ENCODE measurements at places on chromosomes 1 and 21.

- no peak for DNase-seq
Measured at GRCh38 chr21:28111151-28111619, 881.5 kb downstream of the LTN1 start.

- no peak for DNase-seq
Measured at GRCh38 chr1:216173376-216173995, 249.8 kb downstream of the USH2A start.

DNA sequence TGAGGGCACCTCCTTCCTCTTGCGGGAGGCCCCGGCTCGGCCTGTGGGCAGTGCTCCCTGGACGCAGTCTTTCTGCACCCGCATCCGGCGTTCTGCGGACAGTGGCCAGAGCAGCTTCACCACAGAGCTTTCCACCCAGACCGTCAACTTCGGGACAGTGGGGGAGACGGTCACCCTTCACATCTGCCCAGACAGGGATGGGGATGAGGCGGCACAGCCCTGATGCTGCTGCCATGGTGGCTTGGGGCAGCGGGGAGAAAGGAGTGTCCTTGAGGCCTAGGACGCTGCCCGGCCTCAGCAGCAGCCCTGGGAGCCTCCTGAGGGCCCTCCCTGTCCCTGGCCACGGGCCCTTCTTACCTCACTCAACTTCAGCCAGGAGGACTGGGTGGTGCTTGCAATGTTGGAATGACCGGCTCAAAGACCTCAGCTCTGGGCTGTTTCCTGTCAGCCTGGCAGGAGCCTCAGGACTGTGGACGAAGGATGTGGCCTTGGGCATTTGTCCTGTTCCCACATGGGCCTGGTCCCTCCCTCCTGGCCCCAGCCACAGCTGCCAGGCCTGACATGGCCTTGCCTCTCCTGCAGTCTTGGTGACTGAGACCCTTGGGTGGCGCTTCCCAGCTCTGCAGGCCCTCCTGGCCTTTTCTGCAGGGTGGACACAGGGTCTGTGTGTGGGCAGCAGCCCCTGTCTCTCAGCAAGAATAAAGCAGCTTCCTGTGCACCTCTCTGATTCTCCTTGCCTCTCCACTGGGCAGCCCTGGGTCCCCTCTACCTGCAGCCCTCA, 45.9 kb downstream of the TRIM11 start:
- DNase-seq: no peak

GRCh38 chr1:109906160-109906838, 4.3 kb upstream of the CSF1 start:
- DNase-seq: no peak

DNA sequence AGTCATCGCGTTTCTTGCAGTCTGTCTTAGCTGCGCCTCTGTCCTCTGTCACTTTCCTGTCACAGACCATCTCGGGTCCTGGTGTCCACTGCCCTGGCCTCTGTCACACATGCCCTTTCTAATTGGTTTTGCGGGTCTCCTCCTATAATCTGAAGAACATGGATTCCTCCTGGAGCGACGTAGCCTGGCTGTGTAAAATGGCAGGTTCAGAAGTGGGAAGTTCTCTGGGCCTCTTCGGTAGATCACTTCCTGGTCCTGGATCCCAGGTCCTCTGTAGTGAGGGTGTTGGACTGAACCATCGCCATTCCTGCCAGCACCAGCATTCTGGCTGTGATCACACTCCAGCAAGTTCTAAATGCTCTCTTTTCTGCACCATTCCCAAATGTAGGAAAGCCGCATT, 857 bp downstream of the FAM3B start:
- DNase-seq: no peak

DNA sequence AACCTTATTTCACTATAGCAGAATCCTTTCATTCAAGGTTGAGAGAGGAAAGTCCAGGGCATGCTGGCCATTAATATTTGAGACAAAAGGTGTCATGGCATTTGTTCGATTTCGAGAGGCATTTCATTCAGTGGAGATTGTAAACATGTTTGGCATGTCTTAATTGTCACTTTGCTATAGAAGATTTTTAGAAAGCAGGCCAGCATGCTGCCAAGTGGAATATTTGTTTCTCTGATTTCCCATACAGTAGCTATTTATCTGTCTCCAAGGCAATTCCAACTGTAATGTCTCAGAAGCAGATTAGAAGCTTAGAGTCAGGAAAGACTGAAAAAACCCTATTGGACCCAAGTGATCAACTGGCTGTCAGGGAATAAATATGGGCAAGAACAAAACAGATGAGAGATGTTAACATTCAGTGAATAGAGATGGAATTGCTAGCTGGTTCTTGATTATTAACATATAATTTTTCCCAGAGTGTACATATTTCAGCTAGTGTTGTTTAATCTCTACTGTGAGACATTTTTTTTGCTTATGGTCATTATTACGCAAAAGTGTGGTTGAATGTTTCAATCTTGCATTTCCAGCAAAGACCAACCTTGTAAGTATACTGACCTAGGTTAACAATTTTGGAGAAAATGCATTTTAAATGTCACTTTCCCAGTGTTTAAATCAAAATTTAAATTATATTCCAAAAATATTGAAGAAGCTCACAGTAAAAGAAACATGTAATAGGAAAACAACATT, 174.6 kb downstream of the KCNK2 start:
- DNase-seq: no peak

DNA sequence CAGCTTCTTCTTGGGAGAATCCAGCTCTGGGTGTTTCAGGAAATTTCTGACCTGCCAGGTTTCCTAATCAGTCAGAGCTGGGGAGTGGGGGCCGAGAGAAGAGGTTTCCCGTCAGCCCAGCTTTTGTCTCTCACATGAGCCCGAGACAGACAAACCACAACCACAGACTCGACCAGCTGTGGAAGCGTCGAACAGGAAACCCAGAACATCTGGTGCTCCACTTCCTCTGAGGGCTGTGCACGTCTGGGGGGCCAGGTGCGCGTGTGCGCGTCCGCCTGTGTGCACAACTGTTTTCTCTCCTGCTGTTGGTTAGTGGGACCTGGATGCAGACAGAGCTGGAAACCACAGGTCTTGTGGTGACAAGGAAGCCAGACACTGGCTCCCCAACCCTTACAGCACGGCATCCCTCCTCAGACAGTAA, 113.0 kb upstream of the SLC25A33 start:
- DNase-seq: no peak

DNA sequence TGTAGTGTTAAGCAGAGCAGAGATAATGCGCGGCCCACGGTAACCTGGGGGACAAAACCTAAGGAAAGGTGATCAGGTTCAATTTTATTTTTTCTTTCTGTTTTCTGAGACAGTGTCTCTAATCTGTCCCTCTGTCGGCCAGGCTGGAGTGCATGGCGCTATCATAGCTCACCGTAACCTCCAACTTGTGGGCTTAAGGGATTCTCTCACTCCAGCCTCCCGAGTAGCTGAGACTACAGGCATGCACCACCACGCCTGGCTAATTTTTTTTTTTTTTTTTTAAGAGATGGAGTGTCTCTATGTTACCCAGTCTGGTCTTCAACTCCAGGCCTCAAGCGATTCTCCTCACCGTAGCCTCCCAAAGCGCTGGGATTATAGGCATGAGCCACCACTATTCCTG, 724 bp upstream of the ANKRD35 start:
- no peak for DNase-seq

DNA sequence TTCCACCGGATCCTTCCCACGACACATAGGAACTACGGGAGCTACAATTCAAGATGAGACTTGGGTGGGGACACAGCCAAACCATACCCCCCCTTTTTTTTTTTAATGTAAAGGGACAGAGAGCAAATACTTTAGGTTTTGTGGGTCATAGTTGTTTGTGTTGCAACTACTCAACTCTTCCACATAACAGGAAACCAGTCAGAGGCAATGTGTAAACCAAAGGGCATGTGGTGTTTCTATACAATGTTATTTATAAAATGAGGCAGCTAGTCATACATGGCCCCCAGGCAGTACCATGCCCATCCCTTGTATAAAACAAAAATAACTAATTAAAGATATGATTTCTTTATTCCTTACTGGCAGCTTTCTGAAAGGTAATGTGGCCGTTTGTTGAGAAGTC, 845.4 kb upstream of the ADAMTS5 start:
- no peak for DNase-seq

DNA sequence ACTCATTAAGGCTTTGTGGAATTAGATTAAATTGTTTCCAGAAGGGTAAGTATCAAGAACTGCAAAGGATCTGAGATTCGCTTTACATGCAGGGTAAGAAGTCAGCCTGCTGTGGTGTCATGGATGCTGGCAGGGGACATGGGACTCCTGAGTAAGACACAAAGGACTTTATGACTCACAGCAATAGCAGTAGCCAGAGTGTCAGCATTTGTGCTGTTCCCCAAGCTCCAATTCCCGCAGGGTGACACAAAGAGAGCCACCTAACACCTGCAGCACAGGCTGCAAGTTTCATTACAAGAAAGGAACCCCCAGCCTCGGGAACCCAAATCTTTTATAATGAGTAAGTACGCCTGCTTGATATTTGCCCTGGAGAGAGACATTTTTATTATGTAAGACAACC, 298.1 kb upstream of the POU3F1 start:
- DNase-seq: no peak

DNA sequence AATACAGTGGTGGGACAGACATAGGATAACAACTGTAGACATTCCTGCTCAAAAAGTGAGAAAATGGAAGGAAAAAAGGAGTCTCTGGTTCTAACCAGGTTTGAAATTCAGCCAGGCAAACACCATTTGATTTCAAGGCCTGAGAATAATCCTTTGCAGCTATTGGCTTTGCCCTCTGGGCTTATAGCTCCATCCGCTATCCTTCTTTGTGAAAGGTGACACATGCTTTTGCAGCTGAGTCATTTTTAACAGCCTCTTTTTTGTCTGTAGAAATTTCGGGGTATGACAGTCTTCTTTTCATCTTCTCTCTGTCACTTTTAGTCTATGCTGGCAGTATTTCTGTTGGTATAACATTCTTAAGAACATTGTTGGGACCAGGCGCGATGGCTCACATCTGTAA, 16.2 kb downstream of the SDHC start:
- no peak for DNase-seq

- DNase-seq: no peak
Measured at GRCh38 chr1:83996621-83997020, 2.3 kb downstream of the TTLL7 start.

- no peak for DNase-seq
Measured at GRCh38 chr1:109204484-109204883, 9.2 kb upstream of the SARS1 start.

DNA sequence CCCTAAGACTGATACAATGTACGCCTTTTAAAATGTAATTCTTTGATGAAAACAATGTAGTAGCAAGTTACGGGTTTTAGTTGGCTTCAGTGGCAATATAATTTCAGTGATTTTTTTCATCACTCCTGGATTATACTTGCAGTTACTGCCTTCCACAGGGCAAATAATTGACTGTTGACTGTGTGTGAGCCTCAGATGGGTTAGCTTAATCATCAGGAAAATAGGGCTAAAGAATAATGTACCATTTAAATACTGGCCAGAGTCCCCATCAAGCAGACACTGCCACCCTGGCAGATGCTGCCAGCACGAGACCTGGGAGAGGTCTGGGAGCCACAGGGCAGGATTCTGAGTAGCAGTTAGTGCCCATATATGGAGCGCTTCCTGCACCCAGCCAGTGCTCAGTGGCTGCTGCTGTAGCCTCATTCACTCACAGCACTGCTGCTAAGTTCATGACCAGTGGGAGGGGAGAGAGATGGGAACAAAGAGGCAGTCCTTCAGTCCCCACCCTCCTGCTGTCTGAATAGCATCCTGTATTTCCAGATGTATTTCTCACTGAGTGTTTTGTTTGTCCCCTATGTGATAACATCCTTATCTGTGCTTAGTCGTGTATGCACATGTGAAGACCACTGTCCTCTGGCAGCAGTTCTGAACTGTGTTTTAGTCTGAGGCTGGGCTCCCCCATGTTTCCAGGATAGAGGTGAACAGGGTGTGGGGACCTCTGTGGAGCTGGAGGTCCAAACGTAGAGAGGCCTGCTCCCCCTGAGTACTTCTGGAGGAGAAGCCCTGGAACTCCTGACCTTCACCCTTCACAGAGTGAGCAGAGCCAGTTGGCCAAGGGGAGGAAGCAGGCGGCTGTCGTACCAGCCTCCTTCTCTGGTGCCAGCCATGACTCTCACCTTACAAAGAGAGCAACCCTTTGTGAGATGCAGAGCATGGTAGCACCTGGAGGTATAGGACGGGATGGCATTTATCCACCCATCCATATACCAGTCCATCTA, 80.4 kb downstream of the ADARB1 start:
- DNase-seq: no peak

- no peak for DNase-seq
Measured at GRCh38 chr1:44616284-44616990, 57.8 kb downstream of the TMEM53 start.

GRCh38 chr21:31659286-31659535, 282 bp upstream of the SOD1 start:
- no peak for DNase-seq

- no peak for DNase-seq
Measured at GRCh38 chr1:166086113-166086883, 80.5 kb downstream of the FAM78B start.

- DNase-seq: no peak
Measured at GRCh38 chr1:211538287-211538686, 40.7 kb downstream of the SLC30A1 start.

DNA sequence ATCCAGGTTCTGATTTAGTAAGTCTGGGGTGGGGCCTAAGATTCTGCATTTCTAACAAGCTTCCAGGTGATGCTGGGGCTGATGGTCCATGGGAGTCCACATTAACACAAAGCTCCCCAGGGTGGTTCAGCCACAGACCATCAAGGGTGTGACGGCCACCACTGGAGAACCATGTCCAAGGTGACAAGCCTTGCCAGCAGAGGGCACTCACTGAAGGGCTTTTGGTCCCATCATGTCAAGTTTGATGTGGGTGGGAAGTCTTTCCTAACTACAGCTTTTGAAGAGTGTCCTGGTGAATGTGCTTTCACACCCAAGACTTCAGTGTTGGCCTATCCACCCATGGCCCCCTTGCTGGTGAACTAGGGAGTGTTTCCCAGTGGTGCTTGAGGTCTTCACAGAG, 67.1 kb downstream of the UBE2T start:
- no peak for DNase-seq

- no peak for DNase-seq
Measured at GRCh38 chr1:207984831-207985572, 74.1 kb upstream of the CD34 start.

DNA sequence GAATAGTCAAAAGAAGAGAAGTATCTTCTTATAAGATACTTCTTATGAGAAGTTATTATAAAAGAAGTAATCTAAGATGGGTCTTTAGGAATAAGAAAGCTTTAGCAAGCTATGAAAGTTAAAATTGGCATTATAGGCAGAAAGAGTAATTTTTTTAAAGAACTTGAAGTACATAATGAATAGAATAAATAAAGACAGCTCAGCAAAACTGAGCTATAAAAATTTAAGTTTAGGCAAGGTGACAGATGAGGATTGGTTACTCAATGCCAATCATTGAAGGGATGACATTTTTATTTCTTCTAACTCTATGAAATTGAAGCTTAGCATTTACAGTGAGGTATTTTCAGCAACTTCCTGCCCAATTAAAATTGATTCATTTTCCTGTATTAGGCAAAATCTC, 966.8 kb downstream of the BRINP3 start:
- DNase-seq: no peak

GRCh38 chr1:9654834-9655723, 3.5 kb downstream of the PIK3CD start:
- no peak for DNase-seq

GRCh38 chr1:154856049-154856448, 14.0 kb downstream of the KCNN3 start:
- DNase-seq: no peak

Measured in NCI-H748 treated with DMSO at 0.1 percent for 48 hours (cell line).